ENCODE measurements at places on chromosomes 6 and 20. TPM values are rescaled to one million over a fixed set of nuclear protein-coding genes. Genes with fewer than 3 reads are reported as not detected.
A peak's percentile ranks its signal among the peaks of the same experiment; 100 is the strongest.

The HM13 gene
- total RNA-seq: 204 TPM

DNA sequence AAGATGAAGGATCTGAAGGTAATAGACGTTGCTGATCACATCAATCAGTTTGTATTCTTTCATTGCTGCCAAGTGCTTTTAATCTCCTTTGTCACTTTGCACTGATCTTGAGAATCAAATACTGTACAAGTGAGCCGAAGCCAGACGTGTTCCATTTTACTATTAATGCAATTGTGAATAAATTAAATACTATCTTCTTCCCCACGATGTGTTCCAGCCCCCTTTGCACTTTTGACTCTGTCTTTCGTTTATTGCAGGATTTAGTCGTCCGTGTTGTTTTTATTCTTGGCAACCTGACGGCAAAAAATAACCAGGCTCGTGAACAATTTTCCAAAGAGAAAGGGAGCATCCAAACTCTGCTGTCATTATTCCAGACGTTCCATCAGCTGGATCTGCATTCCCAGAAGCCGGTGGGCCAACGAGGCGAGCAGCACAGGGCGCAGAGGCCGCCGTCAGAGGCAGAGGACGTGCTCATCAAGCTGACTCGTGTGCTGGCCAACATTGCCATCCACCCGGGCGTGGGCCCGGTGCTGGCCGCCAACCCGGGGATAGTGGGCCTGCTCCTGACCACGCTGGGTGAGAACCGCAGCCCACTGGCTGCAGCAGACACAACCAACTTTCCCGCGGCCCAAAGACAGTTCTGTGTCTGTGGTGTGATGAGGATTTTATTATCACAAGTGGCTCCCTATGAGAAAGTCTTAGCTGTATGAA, 104.7 kb downstream of the ARMC2 start:
- no peak for DNase-seq

The TRIM10 gene
- 5.4 TPM for total RNA-seq

The SEL1L2 gene
- total RNA-seq: 0.52 TPM

- DNase-seq: no peak
Measured at GRCh38 chr6:4426968-4427367, 291.6 kb upstream of the ECI2 start.

DNA sequence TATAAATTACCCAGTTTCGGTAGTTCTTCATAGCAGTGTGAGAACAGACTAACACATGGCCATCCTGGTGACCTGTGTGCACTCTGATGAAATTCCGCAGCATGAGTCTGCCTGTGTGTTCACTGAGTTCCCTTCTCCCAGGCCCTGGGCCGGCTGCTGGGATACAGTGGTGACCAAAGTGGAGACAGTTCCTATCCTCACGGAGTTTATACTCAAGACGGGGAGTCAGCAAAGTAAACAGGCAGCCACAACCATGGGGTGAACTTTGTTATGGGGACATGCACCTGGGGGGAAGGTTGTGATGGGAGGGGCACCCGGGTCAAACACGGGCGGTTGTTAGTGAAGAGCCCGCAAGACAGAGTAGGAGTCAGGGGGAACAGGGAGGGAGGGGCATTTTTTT, 202.0 kb downstream of the CDH4 start:
- DNase-seq: no peak

DNA sequence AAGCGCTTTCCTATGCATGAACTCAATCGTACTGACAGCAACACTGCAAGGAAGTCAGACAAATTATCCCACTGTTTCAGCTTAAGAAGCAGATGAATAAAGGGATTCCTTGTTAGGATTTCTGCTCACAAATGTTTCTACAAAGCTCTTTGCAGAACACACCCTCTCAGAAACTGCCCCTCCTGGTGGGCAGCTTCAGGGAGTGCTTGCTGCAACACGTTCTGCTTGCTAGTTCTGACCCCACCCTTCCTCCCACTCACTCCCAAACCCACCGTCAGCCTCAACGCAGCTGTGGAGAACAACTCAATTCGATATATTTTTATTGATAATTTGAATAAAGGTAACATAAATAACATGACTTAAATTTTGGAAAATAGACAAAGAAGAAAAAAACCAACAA, 250.8 kb upstream of the PRDM1 start:
- no peak for DNase-seq

The CNR1 gene
- total RNA-seq: 3.7 TPM

The PI3 gene
- not detected for total RNA-seq

DNA sequence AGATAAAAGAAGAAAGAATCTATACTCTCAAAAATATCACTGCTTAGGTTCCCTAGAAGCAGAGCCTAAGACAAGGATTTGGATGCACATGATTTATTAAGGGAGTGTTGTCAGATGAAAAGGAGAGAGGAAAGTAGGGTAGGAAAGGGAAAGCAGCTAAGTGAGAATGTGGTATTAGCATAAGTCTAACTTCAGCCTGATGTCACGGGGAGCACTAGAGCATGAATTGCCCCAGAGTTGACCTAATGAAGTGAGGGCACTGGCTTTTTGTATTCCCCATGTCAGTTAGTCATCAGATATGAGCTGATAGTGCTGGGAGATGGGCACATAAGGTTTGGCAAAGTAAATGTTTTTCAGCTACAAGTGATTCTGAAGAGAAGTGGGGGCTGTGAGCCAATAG, 129.0 kb upstream of the THEMIS start:
- no peak for DNase-seq

The SLC13A3 gene
- 1.5 TPM for total RNA-seq

DNA sequence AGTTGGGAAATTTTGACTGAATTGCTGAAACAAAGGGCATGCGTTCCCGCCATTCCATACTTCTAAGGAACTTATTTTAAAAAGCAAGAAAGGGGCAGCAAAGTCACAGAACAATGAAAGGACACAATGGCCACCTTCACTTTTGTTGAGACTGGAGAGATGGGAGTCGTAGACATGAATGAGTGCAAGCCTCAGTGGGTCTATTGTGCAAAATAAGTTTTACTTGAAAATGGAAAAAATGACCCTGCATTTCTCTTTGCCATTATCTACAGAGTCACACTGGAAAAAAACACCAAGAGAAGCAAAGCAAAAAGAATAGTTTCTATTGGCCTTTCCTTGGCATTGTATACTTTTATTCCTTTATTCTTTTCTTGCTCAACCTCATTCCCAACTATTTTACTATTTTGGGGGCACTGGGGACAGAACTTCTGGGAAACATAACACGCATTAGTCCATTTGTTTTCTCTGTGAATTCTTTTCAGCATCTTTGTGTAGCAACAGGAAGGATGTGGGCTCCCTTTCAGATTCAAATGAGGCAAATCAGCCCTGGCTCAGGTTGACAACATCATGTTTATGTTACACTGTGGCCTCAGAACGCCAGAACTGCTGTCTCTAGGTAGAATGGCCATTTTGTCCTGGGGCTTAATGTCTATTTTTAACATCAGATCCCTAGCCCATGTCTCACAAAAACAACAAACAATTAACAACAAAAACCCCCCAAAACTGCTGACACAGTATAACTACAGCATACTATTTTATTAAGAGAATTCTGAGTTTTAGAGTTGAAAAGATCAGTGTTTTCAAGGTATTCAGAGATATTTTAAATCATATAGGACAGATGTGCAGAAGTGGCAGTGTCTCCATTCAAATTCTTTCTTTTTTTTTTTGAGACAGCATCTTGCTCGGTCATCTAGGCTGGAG, 122.2 kb downstream of the FYN start:
- DNase-seq: no peak

The KIAA1755 gene
- 7.1 TPM for total RNA-seq

The FBXL4 gene
- total RNA-seq: 25.2 TPM

DNA sequence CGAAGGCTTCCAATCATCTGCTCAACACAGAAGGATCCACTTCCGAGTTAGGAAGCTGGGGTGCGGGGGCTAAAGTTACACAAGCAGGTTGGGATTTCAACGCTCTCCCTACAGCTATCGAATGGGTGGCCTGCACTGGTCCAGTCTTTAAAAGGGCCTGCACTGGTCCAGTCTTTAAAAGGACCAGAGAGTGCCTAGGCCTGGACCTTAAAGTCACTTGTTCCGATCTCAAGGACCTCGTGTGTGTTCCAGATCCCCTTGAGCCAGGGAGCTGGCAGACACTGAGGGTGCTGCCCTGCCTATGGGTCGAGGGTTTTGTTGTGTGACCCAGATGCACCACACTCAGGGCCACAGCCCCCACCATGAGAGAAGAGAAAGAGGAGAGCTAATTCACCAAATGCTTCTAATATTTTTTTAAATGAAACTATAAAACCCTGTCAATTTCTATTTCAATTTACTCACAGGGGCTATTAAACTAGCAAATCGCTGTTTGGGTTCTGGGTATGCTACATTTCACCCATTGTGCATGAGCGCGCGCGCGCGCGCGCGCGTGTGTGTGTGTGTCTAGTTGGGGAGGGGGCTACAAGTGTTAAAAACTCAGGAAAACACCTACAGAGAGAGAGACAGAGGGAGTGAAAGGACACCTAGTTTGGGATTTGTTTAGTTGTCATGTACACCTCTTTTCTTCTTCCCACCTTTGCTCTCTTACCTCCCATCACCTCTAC, 7.5 kb downstream of the TFAP2B start:
- no peak for DNase-seq

DNA sequence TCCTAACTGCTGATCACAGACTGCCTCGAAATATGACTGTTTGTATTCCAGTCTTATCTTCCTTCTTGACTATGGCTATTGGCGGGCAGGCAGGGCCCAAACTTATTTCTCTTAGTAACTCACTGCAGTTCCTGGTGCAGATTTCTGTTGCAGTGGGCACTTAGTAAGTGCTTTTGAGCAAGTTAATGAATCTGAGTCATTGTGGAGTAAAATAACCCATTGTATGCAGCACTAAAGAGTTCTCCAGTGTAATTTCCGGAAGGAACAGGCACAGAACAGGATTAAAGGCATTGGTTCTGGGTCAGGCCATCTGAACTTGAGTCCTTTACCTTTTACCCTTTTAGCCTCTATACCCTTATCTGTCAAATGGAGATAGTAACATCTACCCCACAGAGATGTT, 23.6 kb downstream of the SLC35F1 start:
- no peak for DNase-seq

GRCh38 chr6:20876036-20876435, 341.8 kb downstream of the CDKAL1 start:
- DNase-seq: no peak

DNA sequence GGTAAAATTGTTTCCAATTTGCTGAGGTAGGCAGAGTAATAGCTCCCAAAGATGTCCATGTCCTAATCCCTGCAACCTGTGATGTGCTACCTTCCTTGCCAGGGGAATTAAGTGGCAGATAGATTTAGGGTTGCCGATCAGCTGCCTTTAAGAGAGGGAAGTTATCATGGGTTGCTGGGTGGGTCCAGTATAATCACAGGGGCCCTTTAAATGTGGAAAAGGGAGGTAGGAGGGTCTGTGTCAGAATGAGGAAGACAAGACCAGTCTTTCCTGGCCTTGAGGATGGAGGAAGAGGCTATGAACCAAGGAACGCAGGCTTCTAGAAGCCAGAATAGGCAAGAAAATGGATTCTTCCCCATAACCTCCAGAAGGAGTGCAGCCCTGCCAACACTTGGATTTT, 50.7 kb downstream of the CTCFL start:
- no peak for DNase-seq

The COL9A3 gene
- total RNA-seq: 3.6 TPM

DNA sequence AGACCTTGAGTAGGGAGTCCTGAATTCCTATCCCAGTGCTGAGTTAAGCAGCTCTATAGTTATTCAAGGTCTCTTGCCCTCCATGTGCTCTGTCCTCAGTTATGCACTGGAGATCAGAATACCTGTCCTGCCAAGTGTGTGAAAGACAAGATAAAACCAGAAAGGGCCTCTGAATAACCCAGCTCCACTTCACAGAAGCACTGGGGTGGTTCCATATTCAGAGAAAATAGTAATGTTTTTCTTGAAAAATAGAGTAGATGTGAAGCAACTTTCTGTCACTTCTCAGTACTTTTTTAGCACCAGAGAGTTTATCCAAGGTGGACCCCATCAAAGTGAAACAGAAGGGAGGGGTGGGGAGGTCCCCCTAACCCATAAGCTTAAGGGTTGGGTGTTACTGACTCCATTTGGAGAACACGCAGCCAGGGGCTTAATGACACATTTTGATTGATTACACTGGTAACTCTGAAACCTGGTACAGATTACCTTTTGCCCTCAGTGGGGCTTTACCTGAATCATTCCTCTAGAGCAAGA, 509.8 kb upstream of the JARID2 start:
- DNase-seq: no peak

- DNase-seq: no peak
Measured at GRCh38 chr6:24440897-24441598, 38.3 kb downstream of the MRS2 start.

The PDE7B gene
- 5.7 TPM for total RNA-seq

- DNase-seq: peak; percentile 52
Measured at GRCh38 chr6:144343701-144344428, 58.7 kb downstream of the UTRN start.

- DNase-seq: no peak
Measured at GRCh38 chr20:62707921-62708521, 615 bp upstream of the NTSR1 start.

The SYCP2L gene
- 0.37 TPM for total RNA-seq

The MAFB gene
- 22.5 TPM for total RNA-seq

The ZCCHC3 gene
- 16.7 TPM for total RNA-seq

DNA sequence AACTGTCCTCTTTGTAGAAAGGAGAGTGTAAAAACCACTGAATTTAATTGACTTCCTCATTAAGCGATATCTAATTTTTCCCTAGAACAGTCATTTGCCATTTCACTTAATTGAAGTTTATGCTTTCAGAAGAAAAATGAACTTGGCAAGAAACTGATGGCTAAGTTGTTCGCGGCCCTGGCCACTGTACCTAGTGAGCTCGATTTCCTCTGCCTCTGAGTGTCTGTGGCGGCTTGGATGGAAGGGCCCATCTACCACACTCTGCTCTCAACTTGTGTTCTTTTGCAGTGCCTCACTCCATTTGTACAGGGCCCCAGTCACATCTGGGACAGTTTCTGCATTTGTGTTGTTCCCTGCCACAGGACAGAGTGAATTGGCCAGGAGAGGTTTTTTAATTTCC, 102.9 kb downstream of the BCAS1 start:
- no peak for DNase-seq

- DNase-seq: no peak
Measured at GRCh38 chr6:87702589-87702945, 534 bp upstream of the AKIRIN2 start.

The C6orf15 gene
- not detected for total RNA-seq

GRCh38 chr20:38692436-38693411, 31.6 kb upstream of the SLC32A1 start:
- peak; percentile 69 for DNase-seq

- DNase-seq: no peak
Measured at GRCh38 chr6:116925088-116925794, 48.2 kb downstream of the RFX6 start.

DNA sequence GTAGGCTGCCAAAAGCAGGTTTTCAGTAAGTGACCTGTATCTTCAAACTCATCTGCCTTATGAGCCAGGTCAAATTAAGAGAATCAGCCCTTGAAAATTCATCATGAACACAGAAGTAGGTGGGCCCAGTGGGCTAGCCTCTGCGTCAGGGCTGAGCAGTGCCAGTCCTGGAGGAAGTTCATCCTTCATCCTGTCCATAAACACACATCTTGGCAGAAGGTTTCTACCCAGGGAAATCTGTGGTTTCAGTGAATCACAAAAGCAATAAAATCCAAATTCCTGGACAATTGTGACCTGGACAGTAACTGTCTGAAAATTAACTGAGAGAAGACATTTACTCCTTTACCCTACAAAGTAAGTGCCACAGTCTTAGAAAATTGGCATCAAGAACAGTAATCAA, 72.4 kb downstream of the ATG5 start:
- DNase-seq: no peak

Measured in mucosa of gallbladder (tissue), 1 donor.